ENCODE measurements at places on chromosomes 1 and 21.

DNA sequence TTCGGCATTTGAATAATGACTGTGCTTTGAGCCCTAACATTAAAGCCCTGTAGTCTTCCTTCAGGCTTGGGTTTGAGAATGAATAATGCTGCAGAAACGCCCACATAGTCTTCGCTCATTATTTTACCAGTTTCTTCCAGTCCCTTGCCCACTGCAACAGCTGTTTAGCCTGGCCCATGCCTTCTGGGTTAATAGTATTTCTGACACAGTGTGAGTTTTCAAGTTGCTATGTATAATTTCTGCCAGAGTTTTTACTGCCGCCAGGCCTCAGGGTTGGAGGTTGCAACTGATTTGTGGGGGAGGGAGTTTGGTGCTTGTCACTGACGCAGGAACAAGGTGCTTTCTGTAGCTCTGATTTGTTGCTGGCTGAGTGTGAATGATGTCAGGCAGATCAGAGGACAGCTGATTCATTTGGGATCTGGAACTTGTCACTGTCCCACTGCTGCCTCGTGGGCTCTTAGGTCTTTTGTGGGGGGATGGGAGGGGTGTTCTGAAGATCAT is 109.8 kb downstream of the MAST2 start:
- DNase-seq: peak; percentile 59

DNA sequence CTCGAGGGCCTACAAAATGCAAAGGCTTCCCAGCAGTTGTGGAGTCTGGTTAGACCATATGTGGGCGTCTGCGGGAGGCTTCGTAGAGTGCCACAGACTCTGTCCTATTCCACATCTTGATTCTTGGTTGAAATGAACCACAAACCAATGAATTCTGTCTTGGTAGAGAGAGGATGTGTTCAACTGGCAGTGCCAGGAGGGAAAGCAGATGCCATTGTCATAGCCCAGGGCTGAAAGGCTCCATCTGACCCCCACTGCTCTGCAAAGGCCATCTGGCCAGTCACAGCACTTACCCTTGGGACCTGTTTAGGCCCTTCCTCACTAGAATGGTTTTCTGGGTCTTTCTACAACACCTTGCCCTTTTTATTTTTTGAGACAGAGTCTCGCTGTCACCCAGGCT is 22.1 kb downstream of the ACOT11 start:
- DNase-seq: no peak

- peak; percentile 99 for DNase-seq
Observed at GRCh38 chr1:155308493-155309422, at the start of gene FDPS. FDPS (plus strand) TSS chr1:155308866; CDS start chr1:155309790, 924 bp downstream.

GRCh38 chr1:108852221-108852975 is 4.5 kb downstream of the AKNAD1 start:
- no peak for DNase-seq

GRCh38 chr1:43225168-43225567 is 44.6 kb upstream of the TMEM125 start:
- DNase-seq: no peak

- DNase-seq: no peak
Observed at GRCh38 chr1:187514110-187514509, 685.4 kb downstream of the PLA2G4A start.

- DNase-seq: no peak
Observed at GRCh38 chr1:217563179-217563578, 67.7 kb downstream of the GPATCH2 start.

DNA sequence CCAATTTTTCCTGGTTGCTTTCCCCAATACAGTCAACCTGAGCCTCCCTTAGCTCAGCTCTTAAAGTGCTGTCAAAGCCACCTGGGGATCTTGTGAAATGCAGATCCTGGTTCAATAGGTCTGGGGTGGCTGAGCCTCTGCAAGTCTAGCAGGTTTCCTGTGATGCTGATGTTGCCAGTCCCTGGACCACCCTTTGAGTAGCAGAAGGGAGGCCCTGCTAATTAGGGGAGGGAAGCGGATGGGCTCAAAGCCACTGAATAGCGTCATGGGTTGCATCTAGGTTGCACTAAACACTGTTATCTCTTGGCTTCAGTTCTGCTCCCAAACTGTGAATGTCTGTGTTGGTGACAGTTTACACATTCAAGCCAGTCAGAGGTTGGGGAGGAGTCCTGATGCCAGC is 127.2 kb downstream of the KAZN start:
- DNase-seq: no peak

- DNase-seq: no peak
Observed at GRCh38 chr1:96559181-96559580, 162.4 kb upstream of the PTBP2 start.

DNA sequence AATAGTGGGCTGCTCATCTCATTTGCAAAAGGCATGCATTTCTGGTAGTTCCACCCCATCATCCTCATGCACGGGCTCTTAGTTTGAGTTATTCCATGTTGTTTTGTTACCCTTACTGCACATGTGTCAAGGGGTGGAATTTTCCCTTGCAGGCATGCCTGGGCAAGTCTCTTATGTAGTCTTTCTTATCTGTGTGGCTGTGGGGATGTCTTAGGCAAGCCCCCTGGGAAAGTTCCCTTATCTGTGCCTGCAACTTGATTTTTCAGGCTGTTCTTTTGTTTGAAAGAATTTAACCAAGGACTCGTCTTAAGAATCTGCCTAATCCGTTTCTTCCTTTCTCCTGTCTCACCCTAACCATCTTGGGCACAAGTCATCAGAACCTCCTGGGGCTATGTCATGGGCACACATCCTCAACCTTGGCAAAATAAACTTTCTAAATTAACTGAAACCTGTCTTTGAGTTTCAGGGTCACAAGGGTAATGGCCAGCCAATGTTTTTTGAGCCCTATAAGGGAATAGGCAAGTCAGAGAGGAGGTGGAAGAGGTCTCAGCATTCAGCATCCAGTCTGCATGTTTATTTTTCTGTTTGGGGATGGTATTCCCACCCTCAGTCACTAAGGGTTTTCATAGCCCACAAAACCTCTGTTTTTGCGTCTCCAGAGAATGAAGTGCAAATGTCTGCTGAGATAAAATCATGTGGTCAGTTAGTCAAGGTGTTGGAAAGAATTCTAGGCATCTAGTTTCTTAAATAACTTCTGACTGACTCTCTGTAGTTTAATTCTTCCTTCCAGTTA is 579.7 kb downstream of the PLA2G4A start:
- DNase-seq: no peak

DNA sequence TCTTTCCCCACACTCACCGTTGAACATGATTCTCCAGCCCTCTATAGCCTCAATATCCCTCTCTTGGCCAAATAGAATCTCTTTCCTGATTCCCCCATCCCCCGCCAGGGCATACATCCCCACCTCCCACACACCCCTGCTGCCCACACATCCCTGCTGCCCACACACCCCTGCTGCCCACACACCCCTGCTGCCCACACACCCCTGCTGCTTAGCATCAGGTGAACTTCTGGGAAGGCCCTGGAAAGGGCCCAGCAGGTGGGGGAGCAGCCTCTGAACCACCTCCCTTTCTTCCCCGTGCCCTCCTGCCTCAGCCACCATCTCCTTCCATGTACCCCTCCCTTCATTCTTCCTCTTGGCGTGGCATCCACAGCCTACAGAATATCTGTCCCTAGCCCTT is 15.9 kb upstream of the IFNLR1 start:
- DNase-seq: no peak

DNA sequence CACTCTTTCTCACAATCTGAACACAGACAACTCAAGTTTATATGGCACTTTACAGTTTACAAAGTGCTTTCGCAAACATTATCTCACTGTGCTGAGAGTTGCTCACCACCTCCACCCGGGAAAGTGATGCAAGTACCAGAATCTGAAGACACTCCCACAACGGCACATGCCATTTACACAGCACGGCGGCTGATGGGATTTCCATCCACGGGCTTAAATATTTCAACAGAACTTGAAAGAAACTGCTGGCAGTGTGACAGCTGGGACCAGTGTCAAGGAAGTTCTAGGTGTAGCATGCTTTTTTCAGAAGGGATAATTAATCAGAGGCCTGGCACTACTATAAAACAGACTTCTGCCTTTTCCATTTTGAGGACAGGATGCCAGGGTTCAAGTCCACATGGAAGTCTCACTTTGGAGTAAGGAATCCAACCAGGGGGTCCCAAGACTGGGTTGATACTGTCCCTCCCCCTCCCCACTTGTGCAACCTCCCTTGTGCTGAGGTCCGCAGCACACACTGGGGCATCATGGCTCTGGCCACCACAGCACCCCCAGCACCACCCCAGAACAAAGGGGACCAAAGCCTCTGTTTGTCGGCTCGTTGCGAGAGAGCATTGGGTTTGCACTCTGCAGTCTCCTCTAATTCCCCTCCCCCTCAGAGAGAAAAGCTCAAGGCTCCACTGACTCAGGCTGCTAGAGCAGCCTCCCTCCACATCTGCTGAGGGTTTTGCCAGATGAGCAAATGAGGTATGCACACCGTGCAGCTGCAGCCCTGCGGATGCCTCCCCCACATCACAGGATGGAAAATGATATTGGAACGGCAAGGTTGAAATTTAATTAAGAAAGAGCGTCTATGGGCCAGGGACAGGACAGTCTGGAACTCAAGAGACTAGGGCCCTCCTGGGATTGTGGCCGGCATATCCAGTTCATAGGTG is 154.9 kb downstream of the TGFBR3 start:
- peak; percentile 61 for DNase-seq

- peak; percentile 24 for DNase-seq
Observed at GRCh38 chr1:2215909-2216766, 12.0 kb upstream of the SKI start.

DNA sequence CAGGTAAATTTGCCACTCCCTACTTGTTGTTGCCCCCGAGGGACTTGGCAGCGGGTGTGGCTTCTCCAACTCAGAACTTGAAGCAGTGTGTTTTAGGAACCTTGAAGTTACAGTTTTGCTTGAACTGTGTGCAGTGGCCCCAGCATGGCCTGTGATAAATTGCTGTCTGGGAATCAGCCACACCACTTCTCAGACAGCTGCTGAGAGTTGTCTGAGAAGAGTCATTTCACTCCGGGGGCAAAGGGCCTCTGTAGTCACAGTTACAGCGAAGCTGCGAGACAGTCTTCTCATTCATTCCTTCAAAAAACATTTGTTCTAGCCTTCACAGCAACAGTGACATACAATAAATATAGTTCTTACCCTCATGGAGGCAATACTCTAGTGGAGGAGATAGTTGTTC is 70.3 kb downstream of the PROX1 start:
- no peak for DNase-seq

- DNase-seq: no peak
Observed at GRCh38 chr1:218942431-218942830, 231.2 kb upstream of the LYPLAL1 start.

GRCh38 chr1:222582099-222582774 is 7.5 kb downstream of the TAF1A start:
- DNase-seq: no peak

- DNase-seq: no peak
Observed at GRCh38 chr1:112209493-112209892, 186.5 kb upstream of the CTTNBP2NL start.

DNA sequence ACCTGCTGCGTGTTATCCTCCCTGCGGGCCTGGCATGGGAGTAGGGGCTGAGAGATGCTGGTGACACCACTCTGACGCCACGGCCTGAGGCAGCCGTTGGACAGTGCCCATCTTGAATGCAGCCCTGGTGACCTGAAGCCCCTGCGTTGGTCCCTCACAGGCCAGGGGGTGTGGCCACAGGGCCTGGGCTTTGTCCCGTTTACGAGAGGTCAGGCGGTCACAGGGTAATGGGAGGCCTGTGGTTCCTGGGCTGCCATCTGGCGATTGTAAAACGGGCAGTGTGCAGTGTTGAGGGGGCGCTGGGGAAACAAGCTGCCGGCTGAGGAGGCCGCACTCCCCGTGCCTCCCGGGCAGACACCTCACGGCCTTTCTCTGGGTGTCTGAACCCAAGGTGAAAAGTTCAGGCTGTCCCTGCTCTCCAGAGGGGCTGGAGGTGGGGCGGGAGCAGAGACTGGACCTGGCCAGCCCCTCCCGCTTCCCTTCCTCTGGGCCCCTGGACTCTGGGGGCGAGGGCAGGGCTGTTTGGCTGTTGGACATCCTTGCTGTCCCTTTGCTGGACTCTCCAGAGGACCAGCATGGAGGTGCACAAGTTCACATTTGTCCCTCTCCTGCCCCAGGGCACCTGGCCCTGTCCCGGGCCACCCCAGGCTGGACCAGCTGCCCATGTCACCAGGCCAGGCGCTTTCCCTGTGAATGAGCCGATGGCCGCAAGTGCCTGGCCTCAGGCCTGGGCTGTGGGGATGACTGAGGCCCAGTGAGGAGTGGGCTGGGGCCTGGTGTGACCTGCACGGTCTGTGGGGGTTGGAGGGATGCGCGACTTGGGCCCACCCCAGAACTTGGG is 42.4 kb downstream of the SKI start:
- peak; percentile 38 for DNase-seq

DNA sequence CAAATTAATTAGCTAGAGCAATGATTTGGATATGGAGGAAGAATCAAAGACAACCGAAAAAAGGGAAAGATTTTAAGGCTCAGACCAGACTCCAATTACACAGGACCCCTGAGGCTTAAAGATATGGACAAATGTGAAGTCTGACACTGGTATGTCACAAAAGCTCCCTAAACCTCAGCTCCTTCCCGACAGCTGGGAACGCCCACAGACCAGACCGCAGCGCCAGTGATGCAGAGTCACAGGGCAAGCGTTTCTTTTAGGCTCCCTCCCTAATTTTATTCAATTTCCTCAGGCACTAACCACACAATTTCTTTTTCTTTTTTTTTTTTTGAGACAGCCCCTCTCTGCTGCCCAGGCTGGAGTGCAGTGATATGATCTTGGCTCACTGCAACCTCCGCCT is 40.2 kb downstream of the NID1 start:
- peak; percentile 56 for DNase-seq

DNA sequence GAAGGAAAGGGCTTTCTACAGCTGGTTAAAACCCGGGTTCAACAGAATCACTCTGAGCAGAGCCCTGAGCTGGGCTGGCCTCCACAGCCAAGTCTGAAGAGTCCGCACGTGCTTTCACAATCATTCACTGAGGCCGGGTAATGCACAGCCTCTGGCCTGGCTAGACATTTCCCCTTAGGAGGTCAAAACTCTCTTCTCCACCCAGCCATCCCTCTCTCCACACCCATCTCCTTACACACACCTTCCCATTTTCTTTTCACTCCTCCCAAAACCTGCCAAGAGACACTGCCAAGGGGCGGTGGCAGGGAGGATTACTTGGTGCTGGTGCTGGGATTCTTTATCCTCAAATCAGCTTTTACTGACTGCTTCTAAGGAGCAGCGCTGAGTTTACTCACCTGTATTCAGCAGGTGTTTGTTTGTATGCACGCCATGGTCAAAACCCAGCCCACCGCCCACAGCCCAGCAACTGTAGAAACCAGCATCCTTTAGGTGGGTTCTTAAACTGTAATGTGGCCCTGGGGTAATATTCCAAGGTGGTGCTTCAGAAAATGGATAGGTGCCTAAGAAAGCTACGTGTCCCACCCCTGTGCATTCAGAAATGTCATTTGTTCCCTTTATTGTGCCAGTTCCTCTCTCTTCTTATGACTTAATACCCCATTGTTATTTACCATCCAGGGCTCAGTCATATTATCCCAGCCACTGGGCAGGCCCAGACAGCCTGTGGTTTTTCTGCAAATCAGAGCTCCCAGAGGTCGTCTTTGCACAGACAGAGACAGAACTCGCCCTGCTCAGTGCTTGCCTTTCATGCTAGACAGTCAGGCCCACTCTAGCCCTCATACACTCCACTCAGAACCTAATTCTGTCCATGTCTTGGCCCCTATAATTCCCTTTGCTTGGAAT is 80.2 kb downstream of the ADSS2 start:
- no peak for DNase-seq

All from left ventricle myocardium superior (tissue), 1 donor.